ENCODE measurements at places on chromosomes 7 and 10.
A peak's percentile ranks its signal among the peaks of the same experiment; 100 is the strongest.

GRCh38 chr10:393787-394438, 258.7 kb downstream of the ZMYND11 start:
- no peak for DNase-seq

DNA sequence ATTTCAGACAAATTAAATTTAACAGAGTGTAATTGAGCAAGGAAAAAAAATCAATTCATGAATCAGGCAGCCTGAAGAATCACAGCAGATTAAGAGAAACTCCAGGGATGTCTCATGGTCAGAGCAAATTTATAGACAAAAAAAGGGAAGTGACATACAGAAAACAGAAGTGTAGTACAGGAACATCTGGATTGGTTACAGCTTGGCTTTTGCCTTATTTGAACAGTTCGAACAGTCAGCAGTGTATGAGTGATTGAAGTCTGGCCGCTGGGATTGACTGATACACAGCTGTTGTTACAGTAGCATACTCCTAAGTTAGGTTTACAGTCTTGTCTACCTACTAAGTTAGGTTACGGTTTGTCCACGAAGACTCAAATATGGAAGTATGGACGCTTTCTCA, 255.3 kb downstream of the HPSE2 start:
- no peak for DNase-seq

DNA sequence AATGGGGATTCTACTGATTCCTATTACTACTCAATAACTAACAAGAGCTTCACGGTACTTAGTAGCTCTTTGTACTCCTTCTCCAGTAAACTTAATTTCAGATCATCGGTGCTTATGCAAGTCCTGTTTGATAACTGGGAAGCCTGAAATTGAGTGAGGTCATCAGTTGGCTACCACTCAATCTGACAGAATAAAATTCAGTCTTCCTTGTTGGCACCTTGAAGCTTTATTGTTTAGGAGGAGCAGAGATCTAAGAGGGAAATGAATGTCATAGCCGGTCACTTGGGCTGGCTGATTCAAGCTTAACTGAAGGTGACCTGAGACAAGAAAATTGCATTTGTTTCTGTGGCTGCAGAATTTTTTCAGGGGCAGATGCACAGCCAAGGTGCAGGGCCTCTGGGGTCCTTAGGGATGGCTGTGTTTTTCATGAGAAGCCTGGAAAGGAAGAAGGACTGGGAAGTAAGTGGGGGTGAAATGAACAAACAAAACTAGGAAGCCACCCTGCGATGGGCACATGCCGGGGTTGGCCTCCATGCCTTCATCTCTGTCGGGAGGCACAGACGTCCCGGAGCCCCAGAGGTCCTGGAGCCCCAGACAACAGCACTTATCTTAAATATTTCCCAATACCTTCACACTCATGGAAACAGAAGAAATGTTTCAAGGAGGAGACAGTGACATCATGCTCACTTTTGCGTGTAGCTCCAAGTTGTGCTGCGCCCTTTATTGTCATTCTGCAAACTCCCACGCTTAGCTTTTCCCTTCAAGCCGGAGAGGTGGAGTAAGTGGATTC, 85.0 kb upstream of the KIF5B start:
- DNase-seq = peak; percentile 30

GRCh38 chr7:65953001-65953720, 28.9 kb downstream of the GUSB start:
- DNase-seq = no peak

DNA sequence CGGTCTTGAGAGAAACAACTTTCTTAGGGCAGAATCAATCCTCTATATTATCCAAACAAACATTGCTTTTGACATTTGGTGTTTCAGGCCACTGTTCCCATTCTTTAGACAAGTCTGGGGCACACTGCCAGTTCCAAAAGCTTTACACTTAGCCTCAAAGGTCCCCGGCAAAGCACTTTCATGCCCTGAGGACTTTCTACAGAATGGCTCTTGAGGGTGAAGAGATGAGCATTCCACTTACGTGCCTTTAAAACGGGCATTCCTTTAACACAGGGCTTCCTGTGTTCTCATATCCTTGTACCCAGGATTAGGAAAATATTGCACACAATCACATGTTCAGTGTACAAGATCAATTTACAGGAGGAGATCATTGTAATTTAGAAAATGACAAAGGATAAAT, 13.1 kb upstream of the TMEM213 start:
- no peak for DNase-seq

GRCh38 chr7:44217852-44218402, 17.1 kb downstream of the YKT6 start:
- DNase-seq = no peak

DNA sequence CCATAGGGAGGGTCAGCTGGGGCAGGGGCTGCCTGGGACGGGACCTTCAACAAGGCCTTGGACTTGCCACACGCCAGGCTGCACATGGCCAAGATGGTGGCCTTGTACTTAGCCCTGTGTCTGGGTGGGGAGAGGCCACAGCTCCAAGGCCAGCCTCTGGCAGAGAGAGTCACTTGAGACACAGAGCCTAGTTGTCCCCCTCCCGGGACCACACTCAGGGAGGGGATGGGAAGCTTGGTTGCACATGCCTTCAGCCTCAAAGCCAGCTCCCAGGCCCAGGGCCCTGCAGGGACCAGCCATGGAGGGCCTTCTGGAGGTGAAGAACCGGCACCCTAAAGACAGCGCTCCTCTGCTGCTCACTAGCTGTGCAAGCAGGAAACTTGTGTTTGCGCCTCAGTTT, 16.7 kb downstream of the MMRN2 start:
- no peak for DNase-seq

DNA sequence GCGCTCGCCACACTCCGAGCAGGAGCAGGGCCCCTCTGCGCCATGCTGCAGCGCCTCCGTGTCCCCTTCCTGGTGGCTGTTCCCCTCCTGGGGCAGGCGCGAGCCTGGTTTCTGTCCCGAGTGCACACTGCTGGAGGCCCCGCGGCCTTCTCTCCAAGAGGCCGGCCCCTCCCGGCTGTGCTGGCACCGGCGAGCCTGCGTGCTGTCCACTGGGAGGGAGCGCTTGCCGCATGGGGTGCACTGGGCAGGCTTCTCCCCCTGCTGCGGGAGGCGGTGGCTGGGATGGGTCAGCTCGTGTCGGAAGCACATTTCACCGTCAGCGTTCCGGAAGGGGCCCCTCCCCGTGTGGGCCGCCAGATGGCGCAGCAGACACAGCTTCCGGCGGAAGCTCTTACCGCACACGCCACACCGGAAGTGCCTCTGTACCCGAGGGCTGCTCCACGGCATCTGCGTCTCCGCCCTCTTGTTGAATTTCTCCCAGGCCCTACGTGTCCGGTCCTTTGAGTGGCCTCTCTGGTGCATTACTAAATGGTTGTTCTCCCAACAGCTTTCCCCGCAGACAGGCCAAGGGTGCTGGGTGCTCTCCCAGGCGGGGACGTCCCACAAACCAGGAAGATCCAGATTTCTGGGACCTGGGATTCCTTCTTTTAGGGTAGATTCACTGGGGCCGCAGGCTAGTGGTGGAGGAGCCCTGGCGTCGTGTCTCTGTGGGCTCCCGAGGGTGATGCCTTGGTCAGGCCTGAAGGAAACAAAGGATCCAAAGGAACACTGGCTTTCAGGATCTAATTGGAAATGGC, 18.7 kb downstream of the ZNF786 start:
- no peak for DNase-seq

DNA sequence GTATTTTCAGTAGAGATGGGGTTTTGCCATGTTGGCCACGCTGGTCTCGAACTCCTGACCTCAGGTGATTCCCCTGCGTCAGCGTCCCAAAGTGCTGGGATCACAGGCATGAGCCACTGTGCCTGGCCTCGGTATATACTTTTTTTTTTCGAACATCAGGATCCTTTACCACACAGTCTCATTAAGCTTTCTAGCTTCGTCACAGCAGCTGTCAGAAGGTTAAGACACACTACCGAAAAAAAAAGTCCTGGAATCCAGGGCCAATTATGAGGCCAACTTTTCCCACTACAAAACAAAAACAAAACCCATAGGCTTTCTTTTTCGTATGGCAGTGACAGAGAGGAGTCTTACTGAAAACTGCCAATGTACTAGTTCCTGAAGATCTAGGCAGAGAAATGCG, 30.7 kb downstream of the ZC3HC1 start:
- DNase-seq = no peak

DNA sequence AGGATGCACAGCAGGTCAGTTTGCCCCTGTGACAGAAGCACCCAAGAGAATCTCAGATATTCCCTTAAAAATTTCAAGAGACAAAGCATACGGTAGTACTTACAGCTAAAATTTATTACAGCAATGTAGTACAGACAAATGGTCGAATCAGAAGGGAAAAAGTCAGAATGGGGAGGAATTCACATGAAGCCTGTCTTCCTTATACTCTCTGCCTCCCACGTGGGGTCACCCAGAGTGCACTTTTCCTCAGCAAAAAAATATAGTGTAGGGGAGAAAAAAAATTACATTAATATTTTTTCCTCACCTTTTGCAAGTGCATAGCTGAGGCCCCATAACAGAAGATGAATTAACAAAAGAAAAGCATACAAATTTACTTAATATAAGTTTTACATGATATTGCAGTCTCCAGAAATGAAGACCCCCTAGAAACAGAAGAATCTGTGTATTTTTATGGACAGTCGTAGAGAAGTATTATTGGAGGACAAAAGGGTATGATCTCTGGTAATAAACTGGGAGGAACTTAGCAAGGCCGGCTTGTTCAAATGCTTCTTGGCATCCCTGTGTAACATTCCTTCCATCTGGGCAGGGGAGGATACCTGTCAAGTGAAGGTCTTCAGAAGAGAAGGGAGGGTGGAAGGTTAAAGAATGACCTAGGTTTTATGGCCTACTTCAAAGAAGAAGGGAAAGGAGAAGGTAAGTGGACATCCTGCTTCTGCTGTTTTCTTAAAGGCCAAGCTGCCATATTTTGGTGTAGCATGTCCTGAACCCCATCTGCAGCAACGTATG, 270.6 kb upstream of the MAGI2 start:
- no peak for DNase-seq

DNA sequence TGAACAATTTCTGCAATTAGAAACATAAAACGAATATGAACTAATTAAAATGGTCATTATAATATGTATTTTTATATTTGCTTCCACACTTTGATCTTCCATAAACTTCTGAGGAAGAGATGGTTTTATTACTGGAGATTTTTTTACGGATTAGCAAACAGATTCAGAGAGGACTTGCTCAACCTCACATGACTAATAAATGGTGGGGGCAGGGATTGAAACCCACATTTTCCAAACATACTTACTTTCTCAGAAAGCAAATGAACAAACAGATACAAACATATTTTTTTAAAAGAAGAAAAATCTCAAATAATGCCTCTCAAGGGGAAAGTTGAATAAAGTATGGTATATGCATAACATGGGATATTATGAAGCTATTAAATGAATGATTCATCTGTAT, 18.3 kb downstream of the ANKMY2 start:
- no peak for DNase-seq

Measured in LoVo (cell line).